ENCODE measurements at places on chromosomes 7 and 10. TPM values are rescaled to one million over a fixed set of nuclear protein-coding genes. Genes with fewer than 3 reads are reported as not detected.

GRCh38 chr10:62491597-62491996, 117.4 kb downstream of the ZNF365 start:
- no peak for DNase-seq

GRCh38 chr7:38664972-38665371, 33.8 kb upstream of the AMPH start:
- no peak for DNase-seq

GRCh38 chr7:42181566-42181965, 55.4 kb downstream of the GLI3 start:
- DNase-seq, result no peak

GRCh38 chr7:139231513-139232376, 708 bp downstream of the UBN2 start:
- DNase-seq, result no peak

PNLIPRP2 gene
- not detected for polyA plus RNA-seq

STEAP1B gene
- polyA plus RNA-seq, result 0.44 TPM

Data from heart right ventricle (tissue), 16 donors.